ENCODE measurements at places on chromosomes 1 and 21. TPM values are rescaled to one million over a fixed set of nuclear protein-coding genes. Genes with fewer than 3 reads are reported as not detected.

The FNDC10 gene
- total RNA-seq: 3.6 TPM

The LHX8 gene
- not detected for total RNA-seq

The ILDR2 gene
- 0.10 TPM for total RNA-seq

The USP33 gene
- total RNA-seq: 61.5 TPM

The CTSE gene
- not detected for total RNA-seq

The NBPF20 gene
- total RNA-seq: 2.1 TPM

The KCNA2 gene
- 2.7 TPM for total RNA-seq

The SPRR1B gene
- not detected for total RNA-seq

The RASAL2 gene
- total RNA-seq: 31.0 TPM

The GPR89B gene
- total RNA-seq: 8.5 TPM

The FCGR2B gene
- total RNA-seq: 7.4 TPM

The TGFB2 gene
- 10.0 TPM for total RNA-seq

The SHISA4 gene
- total RNA-seq: 33.7 TPM

The IL20 gene
- total RNA-seq: not detected

The ADAMTS1 gene
- 406 TPM for total RNA-seq

The TEX38 gene
- total RNA-seq: not detected

The GJA5 gene
- total RNA-seq: 18.8 TPM

The SPRR2B gene
- total RNA-seq: not detected

The RHBDL2 gene
- 1.2 TPM for total RNA-seq

The MAP3K21 gene
- total RNA-seq: 0.29 TPM

The BTBD8 gene
- 2.5 TPM for total RNA-seq

The PPIH gene
- 21.7 TPM for total RNA-seq

All from posterior vena cava (tissue), 2 donors.